Bone marrow (tissue), 2 donors: ENCODE measurements at places on chromosomes 6 and 20.

- DNase-seq, result no peak
Observed at GRCh38 chr6:70285201-70285600, 17.7 kb downstream of the COL9A1 start.

- DNase-seq, result no peak
Observed at GRCh38 chr6:7674291-7674690, 51.6 kb upstream of the BMP6 start.

- DNase-seq, result no peak
Observed at GRCh38 chr6:29506446-29507067, 18.8 kb upstream of the MAS1L start.

GRCh38 chr6:136510299-136510698, 39.9 kb downstream of the MAP7 start:
- DNase-seq, result no peak

GRCh38 chr6:5012519-5012918, 8.7 kb upstream of the RPP40 start:
- no peak for DNase-seq

GRCh38 chr6:128417698-128418097, 102.7 kb downstream of the PTPRK start:
- no peak for DNase-seq

DNA sequence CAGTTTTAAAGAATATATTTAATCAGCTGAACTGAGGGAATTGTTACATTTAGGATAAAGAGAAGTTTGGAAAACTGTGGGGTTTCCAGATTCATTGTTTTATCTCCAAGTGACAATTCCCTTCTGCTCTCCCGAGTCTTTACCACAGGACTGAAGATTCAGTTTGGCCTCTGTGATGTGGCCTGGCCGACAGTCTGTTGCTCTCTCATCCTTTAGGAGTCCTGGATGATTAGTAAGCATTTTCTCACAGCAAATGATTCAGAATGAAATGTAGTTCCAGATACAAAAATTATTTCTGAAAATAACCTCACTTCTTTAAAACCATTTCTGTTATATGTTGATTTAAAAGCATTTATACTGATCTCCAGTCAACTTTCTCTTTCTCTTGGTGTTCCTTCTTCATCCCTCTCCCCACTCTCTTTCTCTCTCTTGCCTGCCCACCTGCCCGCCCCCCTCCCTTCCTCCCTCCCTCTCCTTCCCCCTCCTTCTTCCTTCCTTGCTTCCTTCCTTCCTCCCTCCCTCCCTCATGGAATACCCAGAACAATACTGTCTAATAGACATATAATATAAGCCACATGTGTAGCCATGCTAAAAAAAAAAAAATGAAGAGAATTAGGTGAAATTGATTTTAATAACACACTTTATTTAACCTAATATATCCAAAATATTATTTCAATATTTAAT, 254.9 kb downstream of the PRL start:
- no peak for DNase-seq

- DNase-seq, result no peak
Observed at GRCh38 chr20:58038123-58038654, 190.3 kb downstream of the ANKRD60 start.

DNA sequence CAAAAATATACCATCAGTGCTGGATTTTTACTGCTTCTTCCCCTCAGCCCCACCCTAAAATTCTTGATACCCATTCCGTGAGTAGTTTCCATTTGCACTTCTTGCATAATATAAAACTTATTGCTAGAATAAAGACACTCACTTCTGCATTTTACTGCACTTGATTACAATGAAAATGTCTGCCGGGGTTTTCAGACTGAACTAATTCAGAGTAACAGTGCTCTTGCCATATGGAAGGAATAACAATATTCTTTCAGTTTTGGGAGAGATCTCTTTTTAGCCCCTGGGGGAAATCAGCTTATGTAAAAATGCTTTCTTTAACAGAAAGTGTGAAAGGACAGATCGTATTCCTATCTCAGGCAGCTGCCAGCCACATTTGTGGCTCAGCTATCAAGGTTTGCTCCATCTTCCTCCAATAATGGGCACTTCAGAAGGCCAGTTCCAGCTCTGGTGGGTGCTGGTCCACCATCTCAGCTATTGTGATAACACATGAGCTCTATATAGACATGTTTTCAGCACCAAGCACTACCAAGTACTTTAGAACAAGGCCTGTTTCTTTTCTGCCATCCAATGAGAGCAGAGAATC, 8.9 kb downstream of the SMLR1 start:
- no peak for DNase-seq

DNA sequence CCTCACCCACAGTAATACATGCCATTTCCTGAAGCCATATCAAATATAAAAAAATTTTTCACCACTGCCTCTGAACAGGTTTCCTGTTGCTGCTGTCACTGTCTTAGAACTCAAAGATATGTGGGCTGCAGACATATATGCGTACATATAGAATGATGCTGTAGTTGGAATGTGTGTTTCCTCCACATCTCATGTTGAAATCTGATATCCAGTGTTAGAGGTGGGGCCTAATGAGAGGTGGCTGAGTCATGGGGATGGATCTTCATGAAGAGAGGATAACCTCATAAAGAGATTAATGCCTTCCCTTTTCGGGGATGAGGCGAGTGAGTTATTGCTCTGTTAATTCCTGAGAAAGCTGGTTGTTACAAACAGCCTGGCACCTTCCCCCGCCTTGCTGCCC, 7.7 kb upstream of the SCP2D1 start:
- no peak for DNase-seq

- peak; percentile 7 for DNase-seq
Observed at GRCh38 chr6:157240059-157240959, 83.0 kb downstream of the TMEM242 start.

GRCh38 chr6:10269814-10270472, 144.9 kb downstream of the TFAP2A start:
- DNase-seq, result no peak

DNA sequence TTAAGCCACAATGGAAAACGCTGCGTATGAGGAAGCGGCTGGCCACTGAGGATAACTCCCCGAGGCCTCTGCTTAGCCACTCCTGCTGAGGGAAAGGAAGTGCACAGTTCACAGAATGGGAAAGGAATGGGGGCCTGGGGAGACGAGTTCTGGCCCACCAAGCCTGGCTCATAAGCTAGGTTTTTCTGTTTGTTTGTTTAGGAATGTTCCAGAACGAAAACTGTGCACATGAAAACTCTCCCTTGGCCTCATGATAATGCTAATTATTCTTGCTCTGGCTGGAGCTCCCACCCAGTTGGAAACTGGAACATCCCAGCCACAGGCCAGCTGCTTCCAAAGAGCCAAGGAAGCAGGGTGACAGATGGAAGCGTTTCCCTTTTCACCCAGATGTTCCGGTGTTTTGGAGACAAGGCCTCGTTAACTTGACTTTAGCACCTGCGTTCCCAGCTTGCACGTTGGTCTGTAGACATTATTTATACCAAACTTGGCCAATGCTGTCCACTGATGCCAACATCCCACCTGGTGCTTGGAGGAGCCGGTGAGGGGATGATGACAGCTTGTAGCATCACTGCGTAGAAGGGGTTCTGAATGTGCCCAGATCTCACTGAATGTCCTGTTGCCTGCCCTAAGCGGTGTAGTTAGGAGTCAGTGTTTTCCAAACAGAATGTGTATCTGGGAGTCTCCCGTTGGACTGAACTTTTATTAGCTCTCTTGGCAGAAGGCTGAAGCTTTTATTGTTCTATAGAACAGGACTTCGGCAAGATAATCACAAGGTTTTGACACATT, 34.5 kb downstream of the APCDD1L start:
- DNase-seq, result no peak

DNA sequence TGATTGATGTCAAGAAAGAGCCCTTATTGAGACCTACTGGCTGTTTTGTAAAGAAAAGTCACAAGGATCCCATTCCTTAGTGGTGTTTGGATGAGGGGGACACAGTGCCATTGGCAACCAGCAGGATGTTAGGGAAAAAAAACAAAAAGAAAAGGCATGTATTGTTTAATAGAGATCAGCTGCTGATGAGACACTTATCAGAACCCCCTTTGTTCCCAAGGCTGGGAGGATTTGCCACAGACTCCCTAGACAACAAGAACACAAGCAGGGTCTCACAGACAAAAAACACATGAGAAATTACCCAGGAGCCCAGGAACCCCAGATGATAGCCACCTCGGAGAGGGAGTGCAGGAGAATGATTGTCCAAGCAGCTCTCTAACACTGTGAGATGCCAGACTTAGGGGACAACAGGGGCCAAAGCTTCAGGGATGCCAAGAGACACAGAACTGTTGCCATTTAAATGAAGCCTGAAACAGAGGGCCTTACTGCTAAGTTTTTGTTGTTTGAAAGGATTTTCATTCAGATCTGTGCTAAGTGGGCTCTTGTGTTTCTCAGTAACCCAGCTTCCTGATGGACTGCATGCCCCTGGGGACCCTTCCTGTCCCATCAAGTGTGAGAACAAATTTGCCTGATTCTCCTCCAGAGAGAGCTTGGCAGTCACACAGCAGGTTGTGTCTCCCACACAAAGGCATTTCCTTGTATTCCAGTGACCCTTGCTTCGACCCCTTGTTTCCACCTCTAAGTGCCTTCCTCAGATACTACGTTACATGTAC, 48.7 kb upstream of the HEY2 start:
- no peak for DNase-seq

GRCh38 chr6:19699932-19700331, 137.2 kb upstream of the ID4 start:
- no peak for DNase-seq

- no peak for DNase-seq
Observed at GRCh38 chr6:107656401-107656800, 166.5 kb downstream of the SOBP start.

GRCh38 chr6:89356642-89357170, 4.2 kb upstream of the UBE2J1 start:
- DNase-seq, result no peak

DNA sequence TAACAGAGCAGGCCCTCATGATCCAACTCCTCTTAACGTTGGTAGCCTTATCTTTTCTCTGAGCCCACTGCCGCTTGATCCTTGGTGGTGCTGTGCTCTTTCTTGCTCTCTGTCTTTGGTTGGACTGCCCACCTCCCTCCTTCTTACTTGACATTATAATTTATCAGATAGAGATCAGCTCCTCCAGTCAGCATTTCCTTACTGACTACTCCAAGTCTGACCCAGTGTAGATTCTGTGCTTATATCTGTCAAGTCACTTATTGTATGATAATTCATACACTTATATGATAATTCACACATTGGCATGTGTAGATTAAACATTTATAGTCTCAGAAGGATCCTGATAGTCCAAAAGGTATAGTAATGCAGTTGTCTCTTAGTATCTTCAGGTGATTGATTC, 18.1 kb downstream of the PTPRA start:
- no peak for DNase-seq

DNA sequence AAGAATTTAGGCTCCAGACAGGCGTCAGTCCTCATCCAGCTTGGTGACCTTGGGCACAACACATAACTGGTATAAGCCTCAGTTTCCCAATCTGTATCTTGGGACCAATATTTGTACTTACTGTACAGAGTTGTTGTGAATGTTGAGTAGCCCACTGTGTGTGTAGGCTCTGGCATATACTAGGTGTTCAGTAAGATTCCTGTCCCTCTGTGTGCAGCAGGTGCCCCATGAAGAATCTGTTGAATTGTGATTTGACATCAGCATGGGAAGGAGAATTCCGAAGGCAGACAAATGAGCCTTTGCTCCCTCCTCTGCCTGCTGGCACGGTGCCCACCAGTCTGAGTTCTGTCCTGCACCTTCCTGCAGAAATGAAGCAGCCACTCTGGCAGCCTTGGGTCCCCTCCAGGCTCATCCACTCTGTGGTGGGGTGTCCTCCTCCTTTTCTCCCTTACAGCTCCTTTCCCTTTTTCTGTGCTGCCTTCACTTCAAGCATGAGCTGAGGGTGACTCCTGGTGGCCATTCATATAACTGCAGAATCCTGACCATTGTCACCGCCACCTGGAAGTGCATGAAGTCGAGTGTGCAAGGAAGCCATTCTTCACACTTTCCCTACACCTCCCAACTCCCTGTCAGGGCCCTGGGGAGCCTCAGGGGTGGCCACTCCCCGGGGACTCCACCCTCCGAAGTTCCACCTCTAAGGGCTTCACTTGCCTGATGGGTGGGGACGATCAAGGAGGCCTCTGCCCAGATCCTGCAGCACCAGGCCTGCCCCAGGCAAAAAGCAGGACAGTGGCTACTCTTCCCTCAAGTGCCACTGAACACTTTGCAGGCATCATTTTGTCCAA, 48.2 kb downstream of the MRPL14 start:
- no peak for DNase-seq

DNA sequence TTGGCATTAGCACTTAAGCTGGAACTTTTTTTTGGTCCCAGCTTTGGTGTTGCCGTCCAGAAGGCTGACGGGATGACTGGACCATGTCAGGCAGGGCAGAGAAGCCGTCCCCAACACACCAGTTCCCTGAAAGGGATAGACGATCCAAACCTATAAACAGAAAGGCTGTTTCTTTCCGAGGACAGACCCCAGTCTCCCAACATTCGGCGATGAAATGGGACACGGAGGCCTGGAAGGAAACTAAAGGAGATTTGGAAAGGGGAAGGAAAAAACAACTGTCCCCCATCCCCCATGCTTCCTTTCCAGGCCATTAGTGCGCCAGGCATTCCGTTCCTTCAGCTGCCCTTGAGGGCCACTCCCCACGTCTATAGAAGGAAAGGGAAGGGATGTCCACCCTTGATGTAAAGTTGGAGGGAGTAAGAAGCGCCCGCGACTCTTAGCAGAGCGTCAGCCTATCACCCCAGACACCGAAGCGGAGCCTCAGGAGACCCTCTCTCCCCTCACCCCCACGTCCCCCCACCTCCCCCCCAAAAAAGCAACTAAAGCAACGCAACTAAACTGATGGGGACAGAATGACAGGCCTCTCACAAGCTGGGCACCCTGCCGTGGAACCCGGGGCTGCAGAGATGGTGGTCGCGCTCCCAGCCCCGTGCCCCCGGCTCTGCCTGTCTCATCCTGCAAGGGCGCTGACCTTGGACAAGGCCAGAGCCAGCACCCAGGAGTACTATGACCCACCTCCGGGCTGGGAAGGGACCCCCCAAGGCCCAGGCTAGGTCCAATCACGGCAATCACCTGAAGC, 638 bp downstream of the BLCAP start:
- no peak for DNase-seq

DNA sequence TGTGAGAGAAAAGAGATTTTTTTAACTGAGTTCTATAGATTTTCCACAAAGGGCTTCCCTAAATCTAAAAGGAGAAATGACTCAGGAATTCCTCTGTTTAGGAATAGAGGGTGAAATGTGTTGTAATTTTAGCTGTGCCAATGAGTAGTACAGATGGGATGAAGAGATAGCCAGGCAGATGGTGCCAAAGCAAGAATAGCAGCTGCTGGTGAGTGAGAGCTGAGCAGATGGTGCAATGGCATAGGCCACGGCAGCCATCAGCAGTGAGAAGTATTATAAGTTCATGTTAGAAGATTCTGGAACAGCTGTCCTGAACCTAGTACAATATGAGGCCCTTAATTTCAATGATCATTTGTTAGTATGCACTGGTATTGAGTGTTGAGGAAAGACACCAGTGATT, 40.2 kb upstream of the CRISP1 start:
- no peak for DNase-seq

GRCh38 chr20:50115041-50115512, 2.1 kb upstream of the UBE2V1 start:
- no peak for DNase-seq

DNA sequence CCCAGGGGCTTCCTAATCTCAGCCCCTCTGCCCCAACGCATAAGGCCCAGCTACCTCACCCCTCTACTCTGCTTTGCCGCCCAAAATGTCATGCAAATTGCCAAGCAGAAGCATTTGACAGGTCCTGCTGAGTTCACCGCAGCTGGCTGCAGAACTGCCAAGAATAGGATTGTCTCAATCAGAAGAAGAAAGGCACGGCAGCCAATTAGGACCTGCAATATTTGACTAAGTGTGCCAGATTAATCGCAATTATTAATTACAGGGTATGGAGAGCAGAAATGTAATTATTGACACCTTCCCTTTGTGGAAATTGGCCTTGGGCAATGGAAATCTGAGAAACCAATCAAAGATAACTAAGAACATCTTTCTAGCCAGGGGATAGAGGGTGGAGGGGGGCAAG, 318.6 kb downstream of the LRFN2 start:
- no peak for DNase-seq
